AG09319 (cell line): ENCODE measurements at places on chromosomes 4 and X.

DNA sequence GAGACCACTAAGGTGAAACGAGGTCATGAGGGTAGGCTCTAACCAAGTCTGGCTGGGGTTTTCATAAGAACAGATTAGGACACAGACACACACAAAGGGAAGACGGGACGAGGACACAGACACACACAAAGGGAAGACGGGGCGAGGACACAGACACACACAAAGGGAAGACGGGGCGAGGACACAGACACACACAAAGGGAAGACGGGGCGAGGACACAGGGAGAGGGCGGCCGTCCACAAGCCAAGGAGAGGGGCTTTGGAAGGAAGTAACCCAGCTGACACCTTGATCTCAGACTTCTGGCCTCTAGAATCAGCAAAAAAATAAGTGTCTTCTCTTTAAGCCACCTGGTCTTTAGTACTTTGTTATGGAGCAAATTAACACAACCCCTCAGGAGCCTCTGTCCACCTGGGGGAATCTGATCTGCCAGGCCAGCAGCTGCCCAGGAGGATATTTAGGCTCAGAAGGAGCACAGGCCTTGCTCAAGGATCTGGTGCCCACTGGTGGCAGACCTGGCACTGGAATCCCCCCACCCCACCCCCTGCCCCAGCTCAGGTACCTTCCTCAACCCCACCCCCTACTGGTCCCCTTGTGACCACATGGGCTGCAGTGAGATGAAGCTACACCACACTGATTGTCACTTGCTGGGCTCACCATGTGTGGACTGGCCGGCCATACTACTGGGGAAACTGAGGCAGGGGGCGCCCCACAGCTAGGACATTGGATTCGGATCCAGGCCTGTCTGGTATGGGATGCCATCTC, 2.8 kb downstream of the ABLIM2 start:
- DNase-seq, result no peak

GRCh38 chrX:139094671-139095592, 383.4 kb upstream of the FGF13 start:
- no peak for DNase-seq

DNA sequence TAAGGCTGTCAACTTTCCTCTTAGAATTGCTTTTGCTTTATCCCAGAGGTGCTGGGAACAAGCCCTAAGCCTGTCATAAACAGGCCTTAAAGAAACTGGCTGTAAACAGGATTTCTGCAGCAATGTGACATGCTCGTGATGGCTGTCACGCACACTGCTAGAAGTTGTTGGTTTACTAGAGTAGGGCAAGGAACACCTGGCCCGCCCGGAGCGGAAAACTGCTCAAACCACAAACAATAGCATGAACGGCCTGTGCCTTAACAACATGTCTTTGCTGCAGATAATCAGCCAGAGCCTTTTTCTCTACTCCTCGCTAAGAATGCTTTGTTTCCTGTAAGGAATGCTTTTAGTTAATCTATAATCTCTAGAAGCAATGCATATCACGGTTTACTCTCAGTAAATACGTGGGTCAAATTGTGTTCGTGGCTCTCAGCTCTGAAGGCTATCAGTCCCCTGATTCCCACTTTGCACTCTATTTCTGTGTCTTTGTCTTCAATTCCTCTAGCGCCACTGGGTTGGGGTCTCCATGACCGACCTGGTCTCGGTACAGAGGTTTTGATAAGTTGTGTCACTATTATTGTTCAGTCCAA, 318.3 kb downstream of the GLUD2 start:
- no peak for DNase-seq

- no peak for DNase-seq
Measured at GRCh38 chr4:28784188-28784587, 1923.5 kb downstream of the STIM2 start.
